ENCODE measurements at places on chromosomes 1 and 21.

GRCh38 chr1:200862713-200863415 lies 9.9 kb upstream of the GPR25 start:
- no peak for DNase-seq

DNA sequence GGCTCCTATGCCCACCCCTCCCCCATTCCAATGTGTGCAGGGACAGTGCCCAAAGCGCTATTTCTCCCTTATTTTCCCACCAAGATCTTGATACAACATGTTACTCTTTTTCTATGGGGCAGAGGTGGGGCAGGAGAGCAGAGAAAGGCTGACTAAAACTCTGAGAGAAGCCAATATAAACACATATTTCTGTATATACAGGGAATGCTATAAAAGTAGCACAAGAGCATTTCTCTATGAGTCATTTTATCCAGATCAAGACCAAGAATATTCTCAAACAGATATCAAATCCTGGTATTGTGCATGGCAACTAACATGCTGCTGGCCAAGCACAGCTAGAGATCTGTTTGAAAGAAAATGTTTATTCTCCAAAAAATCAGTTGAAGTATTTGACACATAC lies 7.3 kb downstream of the WDR26 start:
- DNase-seq = peak; percentile 52

DNA sequence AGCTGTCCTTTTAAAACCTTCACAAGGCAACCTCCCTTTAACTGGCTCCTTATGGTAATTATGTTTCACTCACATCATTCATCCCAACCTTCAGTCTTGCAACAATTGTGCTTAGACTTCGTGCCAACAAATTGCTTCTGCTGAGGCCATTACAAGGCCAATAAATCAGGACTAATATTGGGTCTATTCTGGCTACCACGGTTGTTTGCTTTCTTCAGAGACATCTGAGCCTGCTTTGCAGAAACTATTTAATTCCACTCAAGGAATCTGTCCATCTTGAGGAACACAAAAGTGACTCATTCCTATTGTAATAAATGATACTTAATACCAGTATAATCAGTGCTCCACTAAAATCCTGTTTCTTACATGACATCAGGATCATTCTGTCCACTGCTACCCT lies 2.6 kb upstream of the GSTM4 start:
- DNase-seq = no peak

DNA sequence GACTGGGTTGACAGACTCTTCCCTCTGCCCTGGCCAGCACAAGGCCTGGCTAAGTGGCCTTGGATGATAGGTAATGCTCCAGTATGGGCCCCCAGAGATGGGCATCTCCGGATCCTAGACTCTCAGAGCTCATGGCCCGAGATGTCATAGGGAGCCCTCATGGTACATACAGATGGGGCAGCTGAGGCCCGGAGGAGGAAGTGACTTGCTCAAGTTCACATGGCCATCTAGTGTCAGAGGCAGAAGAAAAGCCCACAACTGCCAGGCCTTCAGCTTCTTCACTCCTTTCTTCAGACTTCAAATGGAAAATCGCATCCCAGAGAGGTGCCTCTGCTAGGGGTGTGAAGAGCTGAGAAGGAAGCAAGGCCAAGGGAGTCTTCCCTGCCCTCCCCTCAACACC lies 46.8 kb upstream of the SYNC start:
- DNase-seq = no peak

DNA sequence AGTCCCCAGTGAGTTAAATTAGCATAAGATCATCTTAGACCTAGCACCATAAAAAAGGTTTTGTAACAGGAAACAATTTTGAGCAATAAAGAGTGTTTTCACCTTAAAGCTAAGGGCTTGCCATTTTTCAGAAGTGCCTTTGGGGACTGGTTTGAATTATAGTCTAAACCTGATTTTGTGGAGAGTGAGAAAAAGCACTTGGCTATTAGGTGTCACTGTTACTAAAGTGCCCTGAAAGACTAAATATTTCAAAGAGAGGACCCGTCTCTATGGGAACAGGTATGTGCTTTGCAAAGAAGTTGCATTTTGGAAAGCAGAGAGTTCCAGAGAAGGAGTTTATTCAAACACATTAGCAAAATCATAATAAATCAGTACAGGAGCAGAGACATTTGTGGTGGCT lies 9.1 kb downstream of the NTNG1 start:
- no peak for DNase-seq

- no peak for DNase-seq
Measured at GRCh38 chr1:244730153-244730933, 77.4 kb downstream of the DESI2 start.

DNA sequence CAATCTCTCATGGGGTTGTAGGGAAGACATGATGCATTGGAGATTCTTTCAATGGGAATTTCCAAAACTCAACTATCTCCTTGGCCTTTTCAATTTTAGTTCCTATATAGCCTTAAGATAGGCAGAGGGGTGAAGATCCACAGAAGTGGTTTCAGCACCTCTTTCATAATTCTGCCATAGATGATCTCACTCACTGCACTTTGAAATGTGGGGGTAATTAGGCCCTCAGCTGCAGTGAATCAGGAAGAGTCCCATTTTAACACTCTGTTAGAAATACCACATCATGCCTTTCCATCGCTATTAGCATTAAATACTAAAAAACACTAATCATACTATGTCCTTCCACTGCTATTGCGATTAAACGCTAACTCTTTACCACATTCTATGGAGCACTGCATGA lies 25.1 kb upstream of the EEIG2 start:
- DNase-seq = no peak

DNA sequence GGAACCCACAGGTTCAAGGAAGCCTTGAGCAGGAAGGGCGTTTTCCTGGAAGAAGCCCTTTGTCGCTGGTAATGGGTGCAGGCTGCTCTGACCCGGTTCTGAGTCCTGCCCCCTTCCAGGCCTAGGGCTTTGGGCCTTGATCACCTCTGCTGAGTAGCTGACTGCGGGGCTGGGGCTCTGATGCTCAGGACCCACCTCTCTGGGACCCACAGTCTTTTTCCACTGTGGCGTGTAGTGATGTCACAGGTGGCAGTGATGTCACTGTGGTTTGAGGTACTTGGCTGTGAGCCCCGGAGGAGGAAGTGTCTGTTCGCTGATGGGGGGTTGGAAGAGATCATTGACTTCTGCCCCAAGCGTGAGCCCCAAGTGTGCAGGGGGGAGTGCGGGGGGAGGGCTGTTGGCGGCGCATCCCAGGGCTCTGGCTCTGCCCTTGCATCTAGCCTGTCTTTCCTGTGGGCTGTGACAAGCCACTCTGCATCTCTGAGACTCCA lies 6.9 kb downstream of the TNFRSF1B start:
- DNase-seq = no peak

DNA sequence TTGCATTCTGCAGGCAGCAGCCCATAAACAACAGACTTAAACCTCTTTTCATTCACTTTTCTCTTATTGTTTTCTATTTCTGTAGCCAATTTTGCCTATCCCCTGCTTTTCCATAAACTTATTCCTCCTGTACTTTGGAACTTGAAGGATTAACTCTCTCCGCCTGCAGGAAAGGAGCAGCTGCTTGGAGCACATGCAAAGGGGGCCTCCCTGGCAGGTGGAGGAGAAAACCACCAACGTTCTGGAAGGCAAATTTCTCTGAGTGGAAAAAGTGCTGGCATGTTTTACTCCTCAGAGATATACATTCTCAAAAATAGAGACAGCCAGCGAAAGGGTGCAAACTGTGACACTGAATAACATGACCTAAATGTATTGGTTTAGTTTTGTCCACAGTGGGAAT lies 33.6 kb downstream of the RGS21 start:
- DNase-seq = no peak

DNA sequence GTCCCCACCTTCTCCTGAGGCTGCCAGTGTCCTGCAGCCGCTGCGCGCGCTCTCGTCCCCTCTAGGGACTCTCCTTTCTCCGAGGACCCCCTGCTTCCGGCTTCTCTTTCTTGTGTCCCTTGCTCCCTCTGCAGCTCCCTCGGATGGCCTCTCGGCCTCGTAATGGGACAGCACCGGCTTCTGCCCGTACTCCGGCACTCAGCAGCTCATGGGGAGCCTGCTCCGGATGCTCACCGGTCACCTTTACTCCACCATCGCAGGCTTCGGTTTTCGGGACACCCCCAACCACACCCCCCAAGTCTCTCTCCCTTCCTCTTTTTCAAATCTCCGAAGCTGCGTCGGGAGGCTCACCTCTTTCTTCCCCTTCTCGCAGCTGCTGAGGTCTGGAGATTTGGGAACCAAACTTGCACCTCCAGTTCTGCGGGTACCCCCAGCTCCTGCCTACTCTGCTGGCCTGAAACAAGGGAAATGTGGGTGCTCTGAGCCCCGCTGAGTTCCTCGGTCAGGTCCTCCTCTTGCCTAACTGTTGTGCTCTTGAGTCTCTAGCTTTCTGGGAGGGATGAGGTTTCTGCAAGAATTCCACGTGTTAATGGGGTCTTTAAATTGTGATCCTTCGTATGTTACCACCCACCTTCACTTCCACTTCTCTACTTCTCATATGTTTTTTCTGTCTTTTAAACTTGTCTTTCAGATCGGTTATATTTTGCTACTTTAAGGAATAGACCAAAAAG lies 930 bp downstream of the CDC14A start:
- DNase-seq = no peak

GRCh38 chr1:101203820-101204540 lies 32.8 kb upstream of the S1PR1 start:
- no peak for DNase-seq

DNA sequence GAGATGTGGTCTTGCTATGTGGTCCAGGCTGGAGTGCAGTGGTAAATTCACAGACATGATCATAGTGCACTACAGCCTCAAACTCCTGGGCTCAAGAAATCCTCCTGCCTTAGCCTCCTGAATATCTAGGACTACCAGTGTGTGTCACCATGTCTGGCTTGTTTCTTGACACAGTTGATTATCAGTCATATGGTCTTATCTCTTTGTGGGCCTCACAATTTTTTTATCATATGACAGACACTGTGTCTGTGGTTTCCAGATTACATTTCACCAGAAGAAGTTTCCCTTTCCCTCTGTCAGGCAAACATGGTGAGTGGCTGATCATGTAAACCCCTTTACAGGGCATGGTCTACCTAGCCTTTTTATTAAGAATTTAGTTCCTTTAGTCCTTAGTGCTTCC lies 96.1 kb downstream of the HFM1 start:
- DNase-seq = no peak

GRCh38 chr1:40315795-40316594 lies 1.1 kb downstream of the COL9A2 start:
- DNase-seq = no peak

- no peak for DNase-seq
Measured at GRCh38 chr1:216921866-216922265, 198.6 kb upstream of the ESRRG start.

GRCh38 chr1:172308142-172308541 lies 112.3 kb upstream of the C1orf105 start:
- no peak for DNase-seq

DNA sequence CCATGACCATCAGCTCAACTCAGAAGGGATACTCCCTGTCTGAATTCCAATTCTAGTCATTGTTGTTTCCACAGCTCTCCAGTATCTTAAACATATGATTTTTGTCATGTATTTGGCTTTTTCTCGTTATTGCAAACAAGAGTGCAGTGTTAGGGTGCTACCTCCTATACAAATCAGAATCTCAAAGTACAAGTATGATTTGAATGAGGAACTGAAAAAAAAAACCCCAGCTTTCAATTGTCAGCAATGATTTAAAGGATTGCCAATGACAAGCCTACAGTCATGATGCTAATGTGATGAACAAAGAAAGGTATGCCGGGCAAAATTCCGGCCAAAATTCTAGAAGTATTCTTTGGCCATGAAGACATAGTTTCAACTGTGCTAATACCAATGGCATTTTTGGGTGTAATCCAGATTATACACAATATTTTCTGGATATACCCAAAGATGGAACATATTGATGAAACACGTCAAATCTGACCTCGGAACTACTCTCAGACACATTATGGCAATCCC lies 14.9 kb downstream of the TMEM35B start:
- no peak for DNase-seq

- DNase-seq = no peak
Measured at GRCh38 chr21:41547111-41547510, 39.2 kb upstream of the TMPRSS2 start.

GRCh38 chr1:58652651-58653184 lies 47.1 kb downstream of the MYSM1 start:
- peak; percentile 64 for DNase-seq

GRCh38 chr1:56268519-56269140 lies 310.7 kb downstream of the PLPP3 start:
- DNase-seq = no peak

DNA sequence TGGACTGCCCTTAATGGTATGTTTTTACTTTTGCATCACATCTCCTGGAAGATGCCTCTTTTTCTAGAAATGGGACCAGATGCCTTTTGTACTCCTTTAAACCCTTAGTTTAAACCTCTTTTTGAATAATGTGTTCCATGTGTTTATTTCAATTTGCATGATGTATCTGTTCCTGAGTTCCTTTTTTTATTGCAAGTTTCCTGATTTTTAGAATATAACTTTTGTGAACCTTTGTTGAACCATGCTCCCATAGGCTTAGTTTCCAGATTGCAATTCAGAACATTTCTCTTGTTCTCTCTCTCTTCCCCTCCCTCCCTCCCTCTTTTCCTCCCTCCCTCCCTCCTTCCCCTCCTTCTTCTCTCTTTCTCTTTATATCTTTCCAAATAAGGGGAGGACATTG lies 81.9 kb downstream of the RGL1 start:
- DNase-seq = no peak

GRCh38 chr1:182142621-182143020 lies 81.1 kb upstream of the ZNF648 start:
- no peak for DNase-seq

- DNase-seq = no peak
Measured at GRCh38 chr1:21219674-21220073, 43.0 kb upstream of the EIF4G3 start.

GRCh38 chr21:30030416-30030815 lies 90.6 kb upstream of the GRIK1 start:
- no peak for DNase-seq

DNA sequence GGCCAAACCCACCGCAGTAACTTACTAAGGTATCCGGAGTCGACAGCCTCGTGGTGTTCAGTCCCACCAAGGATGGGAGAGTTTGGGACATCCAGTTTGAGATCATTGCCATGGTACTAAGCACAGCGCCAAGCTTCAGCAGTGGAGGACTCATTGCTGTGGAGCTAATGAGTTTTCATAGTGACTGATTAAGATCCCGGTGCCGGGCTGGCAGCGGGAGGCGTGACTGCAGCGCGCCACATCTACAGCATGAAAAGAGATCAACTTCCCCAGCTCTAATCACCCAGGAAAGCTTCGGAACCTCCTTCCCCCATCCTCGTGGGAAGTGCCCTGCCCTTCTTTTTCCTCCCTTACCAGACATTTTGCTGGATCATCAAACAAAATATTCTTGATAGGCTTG lies 149.9 kb downstream of the OLFM3 start:
- no peak for DNase-seq

DNA sequence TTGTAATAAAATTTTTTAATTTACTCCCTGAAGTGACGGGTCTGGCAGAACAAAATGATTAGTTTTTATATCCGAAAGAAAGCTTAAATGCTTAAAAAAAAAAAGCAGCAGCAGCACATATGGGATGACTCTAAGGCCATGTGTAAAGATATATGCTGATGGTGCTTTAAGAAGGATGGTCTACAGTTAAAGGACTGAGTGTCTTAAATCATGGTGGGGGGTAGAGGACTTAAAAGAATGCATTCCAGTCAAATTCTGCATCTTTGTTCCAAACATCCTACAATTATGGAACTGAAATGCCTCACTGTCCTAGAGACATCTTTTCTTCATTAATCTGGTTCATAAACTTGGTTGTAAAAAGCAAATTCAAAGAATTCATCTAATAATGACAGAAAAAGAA lies 7.0 kb downstream of the KDM5B start:
- no peak for DNase-seq

All from pulmonary artery endothelial cell (primary cell).